SJCRH30 (cell line): ENCODE measurements at places on chromosomes 5 and 9.

DNA sequence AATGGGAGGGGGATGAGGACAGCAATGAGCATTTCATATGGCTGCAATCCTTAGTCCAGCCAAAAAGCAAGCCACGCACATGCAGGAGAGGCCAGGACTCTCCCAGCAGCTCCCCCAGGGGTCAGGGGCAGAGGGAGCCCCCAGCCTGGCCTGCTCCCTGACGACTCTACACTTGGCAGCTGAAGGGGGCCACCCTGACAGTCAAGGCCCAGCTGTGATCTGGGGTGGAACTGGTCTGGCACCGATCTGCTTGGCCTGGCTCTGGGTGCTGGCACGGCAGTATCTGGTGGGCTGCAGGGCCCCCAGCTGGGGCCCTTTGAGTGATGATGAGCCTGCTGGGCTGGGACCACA lies 118.1 kb downstream of the ADAMTS2 start:
- DNase-seq = no peak
- H3K36me3 ChIP-seq = no peaks in the 10 kb centered on the region
- no peaks in the 10 kb centered on the region for H3K4me1 ChIP-seq
- H3K27ac ChIP-seq = no peak overlapping the region
- H3K27me3 ChIP-seq = no peaks in the 10 kb centered on the region

DNA sequence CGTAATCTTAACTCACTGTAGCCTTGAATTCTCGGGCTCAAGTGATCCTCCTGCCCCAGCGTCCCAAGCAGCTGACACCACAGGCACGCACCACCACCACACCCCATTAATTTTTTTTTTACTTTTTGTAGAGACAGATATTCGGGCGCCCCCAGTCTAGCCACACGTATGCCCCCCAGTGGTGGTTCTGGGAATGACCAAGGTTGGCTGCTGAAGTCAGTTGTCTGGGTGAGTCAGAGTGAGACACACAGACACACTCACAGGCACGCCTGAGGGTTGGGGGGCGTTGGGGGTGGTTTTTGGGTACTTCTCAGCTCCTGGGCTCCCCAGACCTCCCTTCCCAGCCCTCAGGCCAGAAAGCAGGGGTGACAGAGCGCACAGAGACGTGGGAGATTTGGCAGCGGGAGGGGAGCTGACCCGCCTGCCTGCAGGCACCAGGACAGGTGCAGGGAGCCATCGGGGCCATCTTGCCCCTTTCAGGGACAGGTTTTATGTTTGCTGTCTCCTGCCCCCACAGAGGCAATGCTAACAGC lies 4.2 kb upstream of the ENTPD8 start:
- H3K27ac ChIP-seq = no peak overlapping the region
- DNase-seq = peak; percentile 84
- 0 out of 2 replicates have a peak, but pooled peaks cover 11% of the 10 kb centered on the region for H3K36me3 ChIP-seq
- peaks cover 10% of the 10 kb centered on the region for H3K4me1 ChIP-seq
- no peaks in the 10 kb centered on the region; the same call in 1 of the 2 replicates for H3K27me3 ChIP-seq

GRCh38 chr5:157290156-157290980 lies 24.4 kb downstream of the CYFIP2 start:
- H3K4me3 ChIP-seq = no peak overlapping the region
- no peaks in the 10 kb centered on the region for H3K36me3 ChIP-seq
- H3K27ac ChIP-seq = no peak overlapping the region
- H3K4me1 ChIP-seq = peaks cover 6% of the 10 kb centered on the region
- peaks cover 5% of the 10 kb centered on the region; the same call in 1 of the 2 replicates for H3K27me3 ChIP-seq
- DNase-seq = no peak

GRCh38 chr9:14958989-14959388 lies 48.8 kb upstream of the FREM1 start:
- H3K36me3 ChIP-seq = no peaks in the 10 kb centered on the region
- H3K27ac ChIP-seq = no peak overlapping the region
- no peak for DNase-seq
- no peaks in the 10 kb centered on the region for H3K4me1 ChIP-seq
- no peak overlapping the region for H3K4me3 ChIP-seq
- no peaks in the 10 kb centered on the region for H3K27me3 ChIP-seq
